ENCODE measurements at places on chromosomes 1 and 21.

DNA sequence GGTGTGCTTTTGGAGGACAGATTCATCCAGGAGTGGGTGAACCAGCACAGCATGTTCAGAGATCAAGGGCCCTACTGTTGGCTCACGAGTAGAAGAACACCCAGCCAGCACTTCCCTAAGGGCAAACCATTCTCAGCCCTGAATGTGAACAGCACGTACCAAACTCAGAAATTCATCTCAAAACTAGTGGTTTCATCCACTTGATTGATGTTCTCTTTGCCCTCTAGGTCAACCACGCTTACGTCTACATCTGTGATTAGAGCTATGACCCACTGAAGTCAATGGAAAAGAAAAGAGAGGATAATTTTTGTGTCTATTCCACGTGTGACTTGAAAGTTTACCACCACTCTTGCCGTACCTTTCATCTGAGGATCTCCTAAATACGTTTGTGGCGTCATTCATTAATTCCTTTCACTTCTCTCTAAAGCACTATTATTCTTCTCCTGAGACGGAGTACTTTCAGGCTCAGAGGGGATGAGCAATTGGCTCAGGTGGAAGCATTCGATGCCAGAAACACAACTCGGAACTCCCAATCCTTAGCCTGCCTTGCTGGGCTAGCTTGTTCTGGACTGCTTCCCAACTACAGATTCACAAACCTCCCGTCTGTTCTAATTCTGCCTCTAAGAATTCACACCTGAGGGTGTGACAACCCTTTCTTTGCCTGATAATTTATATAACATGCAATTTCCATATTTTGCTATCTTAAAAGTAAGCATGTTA lies 57.3 kb upstream of the HIVEP3 start:
- DNase-seq, result no peak

DNA sequence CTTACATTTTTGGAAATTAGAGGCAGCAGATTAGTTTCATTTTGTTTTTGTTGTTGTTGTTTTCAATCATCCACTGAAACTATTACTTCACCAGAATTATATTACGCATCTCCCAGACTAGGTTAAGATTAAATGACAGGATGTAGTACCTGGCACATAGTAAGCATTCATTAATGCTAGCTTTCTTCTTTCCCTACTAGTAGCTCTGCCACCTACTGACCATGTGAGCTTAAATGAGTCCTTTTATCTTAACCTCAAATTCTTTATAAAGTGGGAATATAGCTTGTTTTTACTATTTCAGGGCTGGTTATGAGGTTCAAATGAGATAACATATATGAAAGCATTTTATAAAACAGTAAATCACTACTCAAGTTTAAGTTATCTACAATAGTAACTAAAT lies 10.2 kb upstream of the ASPM start:
- no peak for DNase-seq

DNA sequence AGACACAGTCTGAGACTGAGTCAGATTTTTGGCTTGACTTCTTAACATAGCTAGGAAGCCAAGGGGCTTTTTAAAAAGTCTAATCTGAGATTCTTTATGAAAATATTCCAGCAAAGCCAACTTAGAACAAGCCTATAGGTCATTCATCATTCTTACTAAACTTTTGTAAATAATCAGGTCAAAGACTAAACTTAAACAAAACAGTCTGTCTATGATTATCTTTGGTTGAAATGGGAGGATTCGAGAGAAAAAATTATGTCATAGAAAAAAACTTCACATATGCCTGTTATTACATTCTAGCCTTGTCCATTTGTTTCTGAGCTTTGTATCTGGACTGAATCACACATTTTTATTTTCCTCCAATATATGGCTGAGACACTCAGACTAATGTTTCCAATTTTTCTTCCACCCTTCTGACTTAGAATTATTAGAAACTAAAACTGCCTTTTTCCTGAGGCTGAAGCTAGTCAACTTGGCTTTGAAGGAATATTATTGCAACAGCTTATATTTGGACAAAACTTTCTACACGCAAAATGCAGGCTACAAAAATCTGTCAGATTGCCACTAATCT lies 83.3 kb downstream of the ETS2 start:
- no peak for DNase-seq

DNA sequence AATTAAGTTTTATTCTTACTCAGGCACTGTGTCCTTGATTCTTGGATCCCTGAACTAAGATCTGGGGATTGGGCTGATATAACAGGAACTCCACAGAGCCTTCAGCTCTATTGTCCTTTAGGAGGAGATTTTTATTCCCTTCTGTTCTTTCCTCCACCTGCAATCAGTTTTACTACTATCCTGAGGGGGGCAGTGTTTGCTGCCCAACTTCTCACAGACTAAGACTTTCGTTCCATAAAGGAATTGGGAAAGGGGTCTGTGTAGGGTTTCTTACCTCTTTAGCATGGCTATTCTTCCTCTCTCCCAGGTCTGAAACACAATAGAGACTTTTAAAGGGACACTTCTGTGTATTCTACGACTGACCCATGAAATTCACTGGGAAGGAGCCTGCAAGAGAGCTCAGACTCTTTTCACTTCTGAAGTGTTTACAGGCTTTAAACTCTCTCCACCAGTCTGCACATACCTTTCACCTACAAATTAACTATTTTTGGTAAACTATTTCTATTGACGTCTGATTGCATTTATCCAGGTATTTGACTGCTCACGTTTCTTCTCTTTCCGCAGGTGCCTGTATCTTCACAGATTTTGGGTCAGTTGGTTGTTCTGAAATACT lies 103.3 kb upstream of the DEPDC1 start:
- no peak for DNase-seq

DNA sequence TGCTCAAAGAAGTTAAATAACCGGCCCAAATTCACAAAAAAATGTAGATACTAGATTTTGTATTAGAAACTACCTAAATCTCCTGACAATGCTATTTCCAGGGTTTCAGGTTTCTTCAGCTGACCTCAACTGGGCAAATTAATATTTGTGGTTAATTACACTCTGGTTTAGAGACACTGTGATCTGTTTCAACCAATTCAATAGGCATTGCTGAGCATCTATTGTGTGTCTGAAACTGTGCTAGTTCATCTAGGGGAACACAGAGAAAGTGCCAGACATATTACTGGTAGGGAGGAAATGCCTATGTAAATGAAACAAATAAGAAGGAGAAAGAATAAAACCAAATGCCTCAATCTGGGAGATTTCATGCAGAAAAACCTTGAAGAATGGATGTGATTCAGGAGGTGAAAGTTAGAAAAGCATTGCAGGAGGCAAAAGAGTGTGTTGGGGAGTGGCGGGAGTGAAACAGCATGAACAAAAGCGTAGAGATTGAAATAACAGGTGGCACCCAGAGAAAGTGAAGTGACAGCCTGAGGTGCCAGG lies 51.3 kb upstream of the IVNS1ABP start:
- DNase-seq, result no peak

DNA sequence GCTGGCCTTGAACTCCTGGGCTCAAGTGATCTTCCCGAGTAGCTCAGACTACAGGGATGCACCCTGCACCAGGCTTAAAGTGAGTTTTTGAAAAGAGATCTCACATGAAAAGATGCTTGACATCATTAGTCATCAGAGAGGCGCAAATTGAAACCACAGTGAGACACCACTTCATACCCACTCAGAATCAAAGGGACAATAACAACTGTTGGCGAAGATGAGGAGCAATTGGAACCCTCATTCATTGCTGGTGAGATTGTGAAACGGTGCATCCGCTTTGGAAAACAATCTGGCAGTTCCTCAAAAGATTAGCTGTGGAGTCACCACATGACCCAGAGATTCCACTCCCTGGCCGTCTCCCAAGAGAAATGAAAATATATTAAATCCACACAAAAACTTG lies 122.3 kb downstream of the PGBD5 start:
- no peak for DNase-seq

GRCh38 chr1:99705385-99705784 lies 59.5 kb downstream of the PALMD start:
- no peak for DNase-seq

DNA sequence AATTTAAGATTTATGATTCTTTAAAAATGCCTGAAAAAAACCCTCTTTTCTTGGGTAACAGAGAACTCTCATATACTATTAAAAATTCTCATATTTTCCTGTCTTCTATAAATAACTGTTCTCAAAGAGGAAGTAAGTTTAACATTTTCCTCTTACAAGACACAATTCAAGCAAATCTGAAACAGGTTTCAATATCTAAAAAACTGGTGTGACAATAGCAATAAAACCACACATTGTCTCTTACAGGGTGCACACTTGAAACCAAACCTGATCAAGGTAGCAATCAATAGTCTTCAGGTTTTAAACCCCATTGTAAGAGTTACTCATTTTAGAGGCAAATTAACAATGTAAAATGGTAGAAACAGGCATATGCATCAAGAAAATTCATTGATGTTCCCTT lies 28.0 kb downstream of the FUBP1 start:
- no peak for DNase-seq

DNA sequence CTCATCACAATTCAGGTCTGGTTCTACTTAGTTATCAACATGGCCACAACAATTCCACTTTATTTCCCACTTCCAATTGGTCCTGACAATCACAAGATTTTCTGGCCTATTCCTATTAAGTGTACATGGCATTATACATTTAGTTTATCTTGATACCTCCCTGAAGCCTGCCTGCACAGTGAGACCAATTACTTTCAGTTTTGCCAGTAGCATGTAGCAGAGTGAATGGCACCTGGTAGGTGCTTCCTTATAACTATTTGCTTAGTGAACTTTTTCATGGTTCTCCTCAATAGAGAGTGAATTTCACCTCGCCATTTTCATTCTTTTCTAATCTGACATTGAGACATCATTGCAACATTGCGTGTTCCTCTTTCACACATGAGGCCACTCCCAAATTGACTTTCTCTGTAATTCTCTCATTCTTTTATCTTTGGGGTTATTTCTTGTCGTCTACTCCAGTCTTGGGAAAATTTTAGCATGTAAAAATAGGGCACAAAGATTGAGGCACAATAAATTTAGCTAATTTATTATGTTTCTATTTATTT lies 124.3 kb downstream of the DISC1 start:
- no peak for DNase-seq

GRCh38 chr1:11473491-11474034 lies 5.4 kb upstream of the DISP3 start:
- DNase-seq, result no peak

- no peak for DNase-seq
Measured at GRCh38 chr1:225979421-225979820, 19.7 kb downstream of the SDE2 start.

- DNase-seq, result no peak
Measured at GRCh38 chr1:58738876-58739275, 39.0 kb upstream of the MYSM1 start.

DNA sequence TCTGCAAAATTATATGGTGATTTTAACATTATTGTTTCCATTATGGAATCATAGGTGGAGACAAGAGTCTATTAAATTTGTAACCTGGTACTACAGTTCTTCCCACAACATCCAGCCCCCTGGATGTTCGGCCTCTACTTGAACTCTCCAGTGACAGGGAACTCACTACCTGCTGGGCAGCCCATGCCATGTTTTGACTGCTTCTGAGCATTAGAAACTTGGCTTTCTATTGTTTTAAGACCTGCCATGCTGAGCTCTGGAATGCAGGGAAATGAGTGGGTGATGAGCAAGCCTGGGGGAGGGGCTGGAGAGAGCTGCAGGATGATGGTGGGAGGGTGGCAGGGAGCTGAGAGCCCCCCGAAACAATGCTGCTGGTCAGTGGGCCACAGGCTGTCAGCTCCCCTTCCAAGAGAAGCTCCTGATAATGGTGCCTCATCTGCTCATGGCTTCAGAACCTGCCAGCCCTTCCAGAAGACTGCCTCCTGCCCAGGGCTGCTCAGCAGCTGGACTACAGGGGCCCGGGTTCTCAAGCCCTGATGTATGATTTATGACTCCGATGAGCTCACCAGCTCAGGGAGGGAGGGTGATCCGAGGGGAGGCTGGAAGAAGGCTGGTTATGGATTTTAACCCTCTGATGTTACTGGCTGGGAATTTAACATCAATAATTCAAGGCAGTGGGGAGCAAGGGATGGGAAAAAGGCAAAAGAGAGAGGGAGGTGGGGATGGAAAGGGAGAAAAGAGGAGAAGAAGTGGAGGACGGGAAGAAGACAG lies 205.0 kb downstream of the HIVEP3 start:
- no peak for DNase-seq

GRCh38 chr21:24023402-24023801 lies 1583.9 kb downstream of the MRPL39 start:
- DNase-seq, result no peak

GRCh38 chr1:100699744-100700143 lies 19.8 kb upstream of the VCAM1 start:
- no peak for DNase-seq

- no peak for DNase-seq
Measured at GRCh38 chr1:245556057-245556456, 401.3 kb downstream of the KIF26B start.

GRCh38 chr1:89800022-89800655 lies 20.7 kb upstream of the LRRC8D start:
- no peak for DNase-seq

DNA sequence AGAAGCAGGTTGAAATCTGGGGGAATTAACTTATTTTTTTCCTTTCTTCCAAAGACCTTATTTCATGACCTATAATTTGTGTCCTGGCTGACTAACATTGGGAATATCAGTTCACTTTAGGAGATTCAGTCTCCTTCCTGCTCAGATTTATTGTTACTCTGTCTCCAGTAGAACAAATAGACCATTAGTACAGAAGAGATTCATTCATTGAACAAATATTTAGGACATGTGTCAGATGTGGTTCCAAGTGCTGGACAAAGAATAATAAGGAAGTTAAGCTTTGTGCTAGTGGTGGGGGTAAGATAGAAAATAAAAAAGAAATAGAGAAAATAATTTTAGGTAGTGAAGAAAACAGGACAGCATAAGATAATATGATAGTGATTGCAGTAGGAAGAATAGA lies 20.3 kb downstream of the ZMYM4 start:
- DNase-seq, result no peak

- no peak for DNase-seq
Measured at GRCh38 chr1:12565094-12565965, 52.7 kb downstream of the DHRS3 start.

DNA sequence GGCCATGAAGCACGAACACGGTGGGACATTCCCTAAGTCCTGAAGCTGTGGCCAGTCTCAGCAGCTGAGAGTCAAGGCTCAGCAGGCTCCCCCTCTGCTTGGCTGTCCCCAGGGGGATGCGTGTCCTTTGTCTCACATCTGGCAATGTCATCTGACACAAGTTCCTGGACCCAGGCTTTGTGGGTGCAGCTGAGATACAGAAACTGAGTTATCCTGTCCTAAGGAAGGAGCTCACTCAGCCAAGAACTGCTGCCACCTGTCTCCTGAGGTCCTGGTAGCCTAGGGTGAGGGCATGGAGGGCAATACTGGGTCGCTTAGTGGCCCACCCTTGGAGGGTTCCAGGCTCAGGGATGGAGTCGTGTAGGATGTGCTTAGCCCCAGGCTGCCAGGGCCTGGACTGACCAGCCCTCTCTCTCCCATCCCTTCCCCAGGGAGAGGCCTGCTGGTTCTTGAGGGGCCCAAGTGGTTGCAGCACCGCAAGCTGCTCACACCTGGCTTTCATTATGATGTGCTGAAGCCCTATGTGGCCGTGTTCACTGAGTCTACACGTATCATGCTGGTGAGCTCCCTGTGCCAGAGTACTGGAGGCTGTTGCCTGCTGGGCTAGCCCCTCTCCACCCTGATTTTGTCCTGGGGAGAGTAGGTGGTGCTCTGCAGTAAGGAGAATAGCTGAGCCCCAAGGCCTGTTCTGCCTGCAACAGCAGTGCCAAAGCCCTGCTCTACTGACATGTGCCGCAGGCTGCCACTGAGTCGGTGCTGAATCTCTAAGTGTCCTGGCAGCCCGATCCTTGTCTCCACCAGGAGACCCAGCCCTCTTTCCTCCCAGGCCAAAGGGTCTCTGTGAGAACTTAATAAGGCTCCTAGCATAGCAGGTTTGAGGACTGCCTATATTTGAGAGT lies 13.5 kb downstream of the CYP4B1 start:
- no peak for DNase-seq

- no peak for DNase-seq
Measured at GRCh38 chr1:160338580-160338979, 4.5 kb downstream of the COPA start.

Measured in AG04449 (cell line).